ENCODE measurements at places on chromosomes 2 and 18.

- no peak for DNase-seq
Observed at GRCh38 chr2:23762141-23762540, 164.8 kb downstream of the ATAD2B start.

DNA sequence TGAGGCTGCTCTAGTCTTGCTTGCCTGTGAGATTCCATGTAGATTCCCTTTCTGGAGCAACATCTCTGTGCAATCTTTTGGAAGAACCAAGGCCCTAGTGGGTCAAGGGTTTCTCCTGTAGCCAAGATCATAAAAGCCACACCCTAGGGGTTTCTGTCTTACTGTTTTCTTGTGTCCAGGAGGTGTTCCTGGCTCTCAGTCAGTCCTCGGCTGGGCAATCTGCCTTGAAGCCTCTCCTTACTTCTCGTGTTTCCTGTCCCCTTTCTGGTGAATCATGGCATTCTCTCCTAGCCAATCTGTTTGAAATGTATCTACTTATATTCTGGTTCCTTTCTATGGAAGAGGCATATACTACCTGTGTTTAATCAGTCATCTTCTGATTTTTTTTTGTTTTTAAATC, 484.8 kb upstream of the UBE2E3 start:
- DNase-seq, result no peak

DNA sequence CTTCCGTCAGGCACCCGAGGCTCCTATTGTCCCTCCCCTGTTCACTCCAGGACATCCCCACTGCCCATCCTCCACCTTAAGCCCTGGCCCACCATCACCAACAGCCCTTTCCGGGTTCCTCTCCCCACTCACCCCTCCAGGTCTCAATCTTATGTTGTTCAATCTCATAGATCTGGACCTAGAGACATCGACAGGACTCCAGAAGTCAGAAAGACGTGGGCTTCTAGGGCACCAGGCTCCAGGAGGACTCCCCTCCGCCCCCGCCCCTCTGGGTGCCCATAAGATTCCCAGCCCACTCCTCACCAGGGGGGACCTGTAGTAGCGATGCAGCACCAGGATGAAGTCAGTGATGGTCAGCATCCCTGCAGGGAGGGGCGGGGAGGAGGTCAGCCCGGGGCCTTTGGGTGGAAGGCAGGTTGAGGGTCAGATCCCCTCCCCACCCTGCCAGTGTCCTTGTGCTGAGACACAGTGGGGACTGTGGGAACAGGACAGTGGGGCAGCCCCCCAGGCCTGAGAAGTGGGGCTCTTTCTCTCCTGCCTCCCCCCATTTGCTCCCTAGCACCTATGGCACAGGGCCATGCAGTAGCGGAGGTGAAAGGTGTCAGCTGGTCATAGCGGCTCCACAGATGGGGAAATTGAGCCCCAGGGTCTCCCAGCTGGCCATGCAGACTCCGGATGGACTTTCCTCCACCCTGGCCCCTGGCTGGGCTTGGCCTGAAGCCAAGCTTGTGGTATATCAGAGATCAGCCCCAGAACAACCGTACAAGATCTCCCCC, 3.7 kb downstream of the PRKAG3 start:
- DNase-seq, result no peak

DNA sequence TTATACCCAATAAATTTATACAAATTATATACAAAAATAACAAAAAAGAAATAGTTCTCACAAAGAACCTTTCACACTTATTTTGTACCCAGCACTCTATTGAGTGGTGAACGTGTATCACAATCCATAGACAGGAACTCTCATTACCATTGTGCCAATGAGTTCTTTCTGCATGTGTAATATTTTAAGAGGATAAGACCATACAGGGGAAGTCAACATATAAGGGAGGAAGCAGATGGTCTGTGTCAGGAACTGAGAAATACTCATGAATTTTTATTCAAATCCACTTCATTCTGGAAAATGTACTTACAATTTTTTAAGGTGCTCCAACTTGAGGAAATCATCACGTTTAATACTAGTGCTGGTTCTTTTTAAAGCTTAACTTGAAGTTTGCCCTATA, 27.1 kb upstream of the ELOA2 start:
- DNase-seq, result no peak

GRCh38 chr2:239184968-239185903, 215.6 kb downstream of the HDAC4 start:
- DNase-seq, result no peak

DNA sequence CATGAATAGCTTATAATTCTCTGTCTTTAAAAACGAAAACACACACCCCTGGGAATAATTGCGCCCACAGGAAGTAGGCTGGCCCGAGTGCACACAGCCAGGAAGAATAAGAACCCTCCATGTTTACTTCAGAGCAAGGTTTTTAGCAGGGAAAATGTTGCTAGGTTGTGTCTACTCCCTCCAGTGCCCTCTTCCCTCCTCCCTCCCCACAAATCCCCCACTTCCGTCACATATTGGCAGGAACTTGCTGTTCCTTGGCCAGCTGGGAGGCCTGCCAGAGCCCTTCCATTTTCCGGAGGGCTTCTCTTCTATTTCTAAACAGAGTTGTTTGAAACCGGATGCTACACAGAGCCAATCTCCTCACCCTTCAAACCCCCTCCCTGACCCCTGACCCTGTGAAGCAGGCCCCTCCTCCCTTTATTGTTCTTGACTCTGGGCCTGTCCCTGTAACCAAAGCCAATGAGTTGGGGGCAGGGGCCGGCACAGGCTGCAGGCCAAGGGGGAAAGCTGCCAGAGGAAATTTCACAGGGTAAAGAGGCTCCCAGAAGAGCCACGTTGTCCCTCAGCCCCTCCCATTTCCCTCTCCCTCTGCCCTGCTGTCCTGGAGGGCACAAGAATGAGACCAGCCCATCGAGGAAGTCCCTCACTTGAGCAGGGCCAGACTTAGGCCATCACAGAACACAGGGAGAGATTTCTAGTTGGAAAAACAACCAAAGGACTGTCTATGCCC, 49.8 kb upstream of the LGALSL start:
- no peak for DNase-seq
